ENCODE measurements at places on chromosomes 3 and 15.

DNA sequence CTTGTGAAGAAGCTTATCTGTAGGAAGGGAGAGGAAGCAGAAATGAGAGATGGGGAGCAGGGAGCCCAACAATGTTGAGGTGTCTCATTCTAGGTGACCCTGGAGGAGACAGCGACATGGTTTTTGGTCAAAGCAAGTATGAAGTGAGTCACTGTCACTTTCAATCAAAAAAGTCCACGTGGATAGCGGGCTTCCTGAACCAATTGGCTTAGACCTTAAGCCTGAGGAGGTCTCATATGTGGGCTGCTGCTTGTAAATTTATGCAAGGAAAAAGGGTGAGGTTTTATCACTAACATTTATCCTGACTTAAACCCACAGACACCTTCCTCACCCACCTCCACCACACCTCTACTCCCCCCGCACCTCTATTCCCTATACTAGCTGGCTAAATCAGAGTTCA, 22.7 kb downstream of the CLDN11 start:
- DNase-seq = no peak

DNA sequence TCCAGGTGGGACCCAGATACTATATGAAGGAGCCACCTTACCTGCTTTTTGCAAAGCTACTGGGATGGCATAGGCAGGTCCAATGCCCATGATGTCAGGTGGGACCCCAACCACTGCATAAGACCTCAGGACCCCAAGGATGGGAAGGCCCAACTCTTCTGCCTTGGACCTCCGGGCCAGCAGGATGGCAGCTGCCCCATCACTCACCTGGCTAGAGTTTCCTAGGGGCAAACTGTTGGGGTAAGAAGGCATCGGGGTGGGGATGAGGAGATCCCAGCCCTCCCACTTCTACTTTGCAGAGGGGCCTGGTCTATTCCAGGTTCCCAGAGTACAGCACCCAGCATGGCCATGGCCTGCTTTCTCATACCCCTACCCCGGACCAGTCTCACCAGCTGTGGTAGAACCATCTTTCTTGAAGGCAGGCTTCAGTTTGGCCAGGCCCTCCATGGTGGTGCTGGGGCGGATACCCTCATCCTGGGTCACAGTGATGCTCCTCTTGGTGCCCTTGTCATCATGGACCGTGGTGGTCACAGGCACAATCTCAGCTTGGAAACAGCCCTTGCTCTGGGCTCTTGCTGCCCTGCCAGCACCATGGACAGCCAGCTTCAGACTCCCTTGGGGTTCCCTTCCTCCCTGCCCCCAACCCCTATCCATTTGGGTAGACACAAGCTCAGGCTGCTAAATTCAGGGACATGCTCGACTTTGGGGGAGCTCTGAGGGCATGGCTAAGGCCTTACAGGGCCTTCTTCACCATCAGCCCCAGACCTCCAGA, 10.6 kb downstream of the ACAA1 start:
- no peak for DNase-seq

DNA sequence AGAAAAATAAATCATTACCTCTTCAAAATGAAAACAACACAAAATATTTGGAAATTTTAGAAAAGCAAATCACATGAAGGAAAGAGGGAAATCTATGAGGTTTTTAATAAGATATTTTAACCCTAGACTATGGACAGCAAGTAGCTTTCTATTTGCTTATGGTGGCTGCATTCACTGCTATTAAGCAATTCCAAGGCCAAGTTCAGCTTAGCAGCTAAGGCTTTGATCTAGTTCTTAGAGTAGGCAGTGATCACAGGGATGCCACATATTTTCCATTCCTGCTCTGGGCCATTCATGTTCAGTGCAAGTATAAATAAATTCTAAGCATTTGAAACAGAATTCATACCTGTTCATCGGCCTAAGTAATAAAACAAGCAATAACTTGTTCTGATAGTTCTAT, 235.3 kb downstream of the CDIN1 start:
- DNase-seq = no peak

GRCh38 chr15:91523596-91523995, 329.9 kb upstream of the SLCO3A1 start:
- DNase-seq = no peak

- no peak for DNase-seq
Measured at GRCh38 chr3:190642016-190642415, 128.1 kb downstream of the IL1RAP start.

- DNase-seq = no peak
Measured at GRCh38 chr3:70108072-70108471, 108.5 kb downstream of the SAMMSON start.

DNA sequence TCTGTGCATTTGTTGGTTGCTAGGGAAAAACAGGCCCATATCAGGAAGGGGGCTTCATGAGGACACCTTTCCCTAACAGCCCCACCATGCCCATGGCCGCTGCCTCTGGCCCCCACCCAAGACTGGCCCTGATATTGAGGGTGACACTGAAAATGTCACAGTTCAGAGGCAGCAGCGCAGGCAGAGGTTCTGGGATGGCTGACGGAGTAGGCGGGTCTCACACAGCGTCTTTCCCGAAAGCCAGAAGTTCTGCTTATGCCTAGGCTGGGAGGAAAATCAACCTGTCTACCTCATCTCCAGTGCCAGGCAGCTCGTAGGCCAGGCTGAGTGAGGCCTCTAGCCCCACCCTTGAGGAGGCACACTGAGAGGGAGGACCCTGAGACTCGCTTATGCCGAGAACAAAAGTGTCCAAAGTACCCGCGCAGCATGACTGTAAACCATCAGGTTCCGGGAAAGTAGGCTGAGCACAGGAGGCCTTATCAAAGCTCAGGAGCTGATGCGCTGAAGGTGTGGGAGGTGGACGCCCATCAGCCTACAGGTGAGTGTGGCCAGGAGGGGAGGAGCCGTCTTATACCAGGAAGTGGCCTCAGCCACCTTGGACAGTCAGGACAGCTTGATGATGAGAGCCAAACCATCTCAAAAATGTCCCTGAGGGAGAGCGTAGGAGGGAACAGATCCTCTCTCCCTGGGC, 27.5 kb downstream of the GRAMD2A start:
- DNase-seq = peak; percentile 23

- no peak for DNase-seq
Measured at GRCh38 chr3:60912142-60912541, 339.1 kb downstream of the FHIT start.

DNA sequence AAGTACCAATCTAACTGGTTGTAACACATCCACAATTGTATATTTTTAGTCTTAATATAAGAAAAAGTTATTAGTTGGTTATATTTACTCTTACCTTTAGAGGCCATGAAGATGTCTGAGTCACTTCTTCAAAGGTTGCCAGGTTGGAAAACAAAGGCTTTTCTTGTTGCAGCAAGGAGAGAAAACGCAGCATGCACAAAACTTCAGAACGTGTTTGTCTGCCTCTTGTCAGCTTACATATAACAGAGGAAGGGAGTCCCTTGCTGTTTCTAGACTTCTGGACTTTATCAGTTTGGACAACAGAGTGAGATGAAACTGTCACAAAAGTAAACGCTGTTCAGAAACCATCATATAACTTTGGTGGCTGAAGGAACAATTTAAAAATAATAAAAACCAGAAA, at the start of gene PLSCR5:
Gene PLSCR5, minus strand, starts transcription at position 241 of the 400 bp plus-strand sequence. Its CDS starts 134 bp downstream, at position 107.
- no peak for DNase-seq

DNA sequence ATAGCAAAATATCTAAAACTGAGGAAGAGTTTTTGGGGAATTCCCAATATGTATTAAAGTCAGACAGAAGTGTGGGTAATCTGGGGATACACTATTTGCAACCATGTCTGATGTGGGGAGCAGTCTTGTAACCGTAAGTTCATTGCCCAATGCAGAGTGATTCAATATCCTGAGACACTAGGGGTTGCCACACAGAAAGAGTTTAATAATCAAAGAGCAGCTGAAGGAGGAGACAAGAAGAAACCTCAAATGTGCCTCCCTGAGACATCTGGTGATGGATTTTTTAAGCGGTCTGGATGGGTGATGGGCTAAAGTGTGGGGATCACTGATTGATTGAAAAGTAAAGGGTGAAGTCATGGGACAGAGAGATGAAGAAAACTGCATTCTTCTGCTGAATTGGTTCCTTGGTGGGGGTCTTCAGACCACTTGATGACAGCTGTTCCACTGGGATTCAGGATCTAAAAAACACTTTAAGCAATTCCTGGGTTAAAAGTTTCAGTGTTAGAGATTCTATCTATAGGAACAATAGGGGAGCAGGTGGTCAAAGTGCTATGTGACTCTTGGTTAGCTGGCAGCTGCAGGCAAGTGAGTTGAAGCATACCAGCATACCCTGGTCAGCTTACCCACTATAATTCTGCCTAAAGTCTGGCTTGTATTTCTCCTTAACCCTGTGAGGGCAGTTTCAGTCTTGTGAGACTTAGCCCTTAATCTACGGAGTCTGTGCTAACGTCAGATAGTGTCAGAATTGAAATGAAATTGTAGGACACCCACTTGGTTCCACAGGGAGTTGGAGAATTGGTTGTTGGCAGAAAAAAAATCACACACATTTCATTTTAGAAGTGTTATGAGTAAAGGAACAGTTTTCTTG, 425.9 kb upstream of the TGFBR2 start:
- no peak for DNase-seq

DNA sequence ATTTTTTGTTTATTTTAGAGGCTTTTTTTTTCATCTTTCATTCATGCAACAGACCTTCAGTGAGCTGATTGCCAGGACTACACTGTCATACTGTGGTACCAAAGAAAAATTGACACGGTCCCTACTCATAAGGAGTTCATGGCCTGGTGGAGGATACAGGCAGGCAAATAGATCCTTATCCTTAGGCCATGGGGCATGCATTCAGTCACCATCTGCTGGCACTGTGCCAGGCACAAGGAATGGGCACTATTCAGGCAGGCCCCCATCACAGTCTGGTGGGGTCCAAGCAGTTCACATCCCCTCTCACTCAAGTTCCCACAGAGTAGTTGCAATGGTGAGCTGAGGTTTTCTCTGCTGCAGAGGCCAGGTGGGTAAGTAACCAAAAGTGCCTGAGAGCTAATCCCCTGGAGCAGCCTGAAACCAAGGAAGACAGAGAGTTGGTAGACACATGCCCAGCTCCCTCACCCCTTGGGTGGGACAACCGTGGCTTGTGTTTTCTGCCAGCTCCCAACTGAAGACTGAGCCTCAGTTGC, 17.3 kb downstream of the CISH start:
- no peak for DNase-seq

DNA sequence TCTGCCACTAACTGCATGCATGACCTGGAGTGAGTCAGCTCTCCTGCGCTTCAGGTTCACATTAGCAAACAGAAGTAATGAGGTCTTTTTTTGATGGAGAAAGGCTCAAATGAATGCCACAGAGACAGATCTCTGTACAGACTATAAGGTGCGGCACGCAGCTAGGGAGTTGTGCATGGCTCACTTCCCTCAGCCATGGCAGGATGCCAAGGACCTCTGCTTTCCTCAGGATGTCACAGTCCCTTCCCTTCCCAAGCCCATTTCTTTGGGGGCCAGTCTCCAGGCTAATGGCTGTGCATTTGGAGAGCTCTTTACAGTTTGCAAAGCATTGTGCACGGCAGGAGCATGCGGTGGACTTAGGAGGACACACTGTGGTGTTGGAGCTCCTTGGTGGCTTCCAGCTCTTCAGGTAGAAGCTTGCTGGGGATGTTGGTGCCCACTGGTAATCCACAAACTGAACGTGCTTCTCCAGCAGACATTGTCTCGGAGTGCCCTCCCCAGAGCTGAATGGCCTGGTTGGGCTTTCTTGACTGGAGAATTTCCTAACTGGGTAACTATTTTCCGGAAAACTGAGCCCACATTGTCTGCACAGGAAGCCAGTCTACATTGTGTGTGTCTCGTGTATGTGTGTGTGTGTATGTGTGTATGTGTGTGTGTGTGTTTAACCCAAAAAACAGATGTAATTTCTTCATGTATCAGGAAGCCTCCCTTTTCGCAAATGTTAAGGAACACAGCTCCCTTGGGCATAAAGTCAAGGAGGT, 172.5 kb upstream of the TLE3 start:
- peak; percentile 69 for DNase-seq

GRCh38 chr15:41927536-41927935, 33.7 kb upstream of the SPTBN5 start:
- DNase-seq = no peak

DNA sequence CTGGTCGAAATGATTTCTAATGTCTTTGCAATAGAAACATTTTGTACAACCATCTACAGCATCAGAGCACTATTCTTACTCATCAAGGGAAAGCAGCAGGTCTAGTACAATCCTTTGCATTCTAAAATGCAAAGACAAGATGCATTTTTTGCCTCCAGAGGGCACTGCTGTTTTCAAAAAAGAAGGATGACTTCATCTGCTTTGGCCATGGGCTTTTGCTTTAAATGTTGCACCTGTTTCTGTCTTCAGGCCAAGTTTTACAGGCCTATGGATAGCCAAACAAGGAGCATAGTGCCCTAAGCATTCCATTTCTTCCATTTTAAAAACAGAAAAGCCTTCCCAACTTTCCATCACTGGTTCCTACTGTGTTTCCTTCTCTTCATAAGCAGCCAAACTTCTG, 3.4 kb downstream of the PARP9 start:
- no peak for DNase-seq

GRCh38 chr3:43907508-43907858, 216.7 kb downstream of the ABHD5 start:
- no peak for DNase-seq

DNA sequence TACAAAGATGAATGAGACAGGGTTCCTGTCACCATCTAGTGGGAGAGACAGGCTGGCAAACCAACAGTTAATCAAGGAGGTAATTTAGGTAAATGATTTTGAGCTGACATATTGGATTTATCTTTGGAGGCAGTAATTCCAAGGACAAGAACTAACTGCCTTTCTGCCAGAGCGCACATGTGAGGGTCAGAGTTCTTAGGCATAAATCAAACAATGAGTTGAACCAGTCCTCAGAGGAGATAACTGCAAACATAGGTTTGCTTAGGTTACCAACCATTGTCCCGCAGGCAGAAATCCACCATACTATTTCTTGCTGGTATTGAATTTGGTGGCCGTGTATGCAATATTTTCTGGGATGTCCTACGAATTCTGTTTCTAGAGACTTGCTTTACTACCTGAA, 14.2 kb upstream of the PPP1R2 start:
- DNase-seq = no peak

DNA sequence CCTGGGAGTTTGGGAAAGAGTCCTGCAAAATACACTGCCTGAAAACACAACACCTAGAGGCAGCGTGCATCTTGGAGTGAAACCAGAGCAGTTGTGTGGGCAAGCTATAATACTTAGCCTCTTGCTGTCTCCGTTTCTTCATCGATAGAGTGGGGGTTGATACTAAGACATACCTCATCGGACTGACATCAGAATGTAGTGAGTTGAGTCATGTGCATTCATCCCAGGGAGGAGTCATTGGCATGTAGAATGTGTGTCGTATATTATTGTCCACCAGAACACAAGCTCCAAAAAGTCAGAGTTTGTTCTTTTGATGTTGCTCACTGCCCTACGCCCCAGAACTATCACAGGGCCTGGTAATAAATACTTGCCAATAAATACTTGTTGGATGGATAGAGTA, 4.3 kb downstream of the SNTN start:
- DNase-seq = no peak

DNA sequence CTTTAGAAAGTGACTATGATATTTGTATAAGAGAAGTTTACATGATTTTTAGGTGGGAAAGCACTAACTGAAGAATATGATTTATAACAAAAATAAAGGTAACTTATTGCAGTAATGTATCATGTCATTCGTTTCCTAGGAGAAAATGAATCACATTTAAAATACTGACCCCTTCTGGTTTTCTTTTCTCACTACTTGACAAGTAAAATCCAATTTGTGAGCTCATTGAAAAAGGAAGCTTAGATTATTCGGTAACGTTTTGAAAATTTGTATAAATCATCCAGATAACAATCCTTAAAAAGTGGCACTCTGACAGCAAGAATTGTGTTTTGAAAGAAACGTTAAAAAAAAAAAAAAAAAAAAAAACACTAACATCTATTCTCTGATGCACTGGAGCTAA, 39.0 kb downstream of the NSUN3 start:
- DNase-seq = no peak

Measured in aorta (tissue), 5 donors.